ENCODE measurements at places on chromosomes 2 and 18.
A peak's percentile ranks its signal among the peaks of the same experiment; 100 is the strongest.

DNA sequence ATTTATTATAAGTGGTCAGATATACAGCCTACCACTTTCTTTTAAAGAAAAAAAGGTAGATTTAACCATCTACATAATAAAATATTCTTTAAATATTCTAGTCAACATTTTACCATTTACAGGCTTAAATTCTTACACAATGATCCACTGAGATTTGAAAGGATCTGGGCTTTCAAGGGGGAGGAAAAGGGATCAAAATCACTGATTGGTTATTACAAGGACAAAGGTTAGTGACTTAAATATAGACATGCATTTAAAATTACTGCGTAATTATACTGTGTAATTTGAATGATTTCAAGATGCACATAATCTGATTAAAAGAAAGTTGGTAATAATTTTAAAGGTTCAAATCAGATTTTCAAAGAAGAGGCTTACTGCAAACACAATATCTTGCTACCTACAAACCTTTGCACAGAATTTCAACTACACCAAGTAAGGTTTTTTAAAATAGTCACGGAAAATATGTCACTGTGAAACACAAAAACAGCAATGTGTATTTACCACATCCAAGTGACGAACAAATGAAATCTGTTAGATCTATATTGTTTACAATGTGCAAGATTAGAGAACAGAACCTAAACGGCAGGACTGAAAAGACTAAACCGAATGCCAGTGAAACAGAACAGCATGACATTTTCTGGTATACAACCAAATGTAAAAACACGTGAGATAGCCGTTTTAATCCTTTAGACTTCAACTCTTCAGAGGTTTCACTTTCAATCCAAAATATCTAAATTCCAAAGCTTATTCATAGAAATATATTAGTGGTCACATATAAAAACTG, 40.8 kb downstream of the RTN4 start:
- DNase-seq = no peak

GRCh38 chr2:157443090-157443489, 799 bp downstream of the CYTIP start:
- DNase-seq = no peak

GRCh38 chr2:29304399-29305060, 189.3 kb downstream of the CLIP4 start:
- no peak for DNase-seq

- no peak for DNase-seq
These were observed 4.7 kb upstream of the OSBPL1A start for GRCh38 chr18:24402209-24402785.

DNA sequence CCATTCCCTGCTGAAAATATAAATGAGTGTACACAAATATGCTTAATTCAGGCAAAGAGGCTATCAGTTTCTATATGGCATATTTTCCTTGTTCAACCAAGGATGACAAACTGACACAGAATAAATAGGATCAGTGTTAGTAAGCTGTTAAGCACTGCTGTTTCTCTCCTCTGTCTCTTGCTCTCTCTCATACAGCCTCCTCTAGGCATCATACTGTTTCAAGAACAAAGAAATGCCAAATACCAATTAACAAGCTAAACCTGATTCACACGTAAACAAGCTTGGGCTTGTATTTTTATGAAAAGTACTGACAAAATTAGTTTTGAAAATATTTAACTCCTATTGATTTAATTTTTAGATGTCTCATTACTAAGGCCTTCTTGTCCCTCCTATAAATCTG, 1027.2 kb upstream of the ACVR2A start:
- no peak for DNase-seq

DNA sequence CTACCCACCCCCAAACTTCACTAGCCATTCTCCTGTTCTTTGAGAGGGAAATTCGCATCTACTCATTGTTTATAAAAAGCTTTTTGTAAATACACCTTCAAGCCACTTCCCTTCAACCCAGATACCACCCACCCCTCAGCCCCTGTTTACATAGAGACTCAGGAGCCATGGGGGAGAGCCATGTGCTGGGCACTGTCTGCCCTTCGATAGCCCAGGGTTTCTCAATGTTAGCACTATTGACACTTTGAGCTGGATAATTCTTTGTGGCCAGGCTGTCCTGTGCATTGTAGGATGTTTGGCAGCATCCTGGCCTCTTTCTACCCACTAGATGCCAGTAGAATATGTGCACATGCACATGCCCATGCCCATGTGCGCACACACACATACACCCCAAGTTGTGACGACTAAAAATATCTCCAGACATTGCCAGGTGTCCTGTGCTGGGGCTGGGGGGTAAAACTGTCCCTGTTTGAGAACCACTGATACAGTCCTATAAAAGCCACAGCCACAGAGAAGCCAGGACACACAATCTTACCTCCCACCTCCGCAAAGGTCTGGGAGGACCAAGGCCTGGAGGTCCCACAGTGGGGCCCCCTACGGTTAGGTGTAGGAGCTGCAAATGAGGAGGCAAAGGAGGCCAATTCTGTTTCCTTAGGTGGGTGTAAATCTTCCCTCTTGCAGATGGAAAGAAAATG, 44.5 kb upstream of the ASPRV1 start:
- no peak for DNase-seq

GRCh38 chr18:58788971-58789875, 75.5 kb upstream of the ZNF532 start:
- DNase-seq = no peak

GRCh38 chr2:153474407-153474806, 4.2 kb downstream of the RPRM start:
- DNase-seq = no peak

DNA sequence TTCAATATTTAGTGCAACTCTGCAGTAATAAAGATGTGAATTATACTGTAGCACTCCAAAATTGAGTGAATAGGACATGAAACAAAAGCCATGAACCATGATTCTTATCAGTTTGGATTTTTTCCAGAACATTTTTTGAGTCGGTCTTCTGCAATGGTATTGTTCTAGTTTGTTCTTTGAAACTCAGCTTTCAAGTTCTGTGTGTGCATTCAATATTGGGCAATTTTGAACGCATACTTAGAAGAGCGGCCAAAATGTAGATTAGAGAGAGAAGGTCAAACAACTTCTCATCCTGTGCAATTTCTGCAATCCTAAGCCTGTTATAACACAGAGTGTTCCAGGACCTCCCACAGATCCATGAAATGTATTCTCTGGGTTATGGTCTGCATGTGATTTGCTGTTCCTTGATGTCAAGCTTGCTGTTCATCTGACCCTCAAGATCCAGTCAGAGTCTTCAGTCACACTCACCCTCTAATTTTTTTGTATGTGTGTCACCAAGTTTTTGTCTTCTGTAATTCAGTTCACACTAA, 48.3 kb downstream of the TSPYL6 start:
- no peak for DNase-seq

DNA sequence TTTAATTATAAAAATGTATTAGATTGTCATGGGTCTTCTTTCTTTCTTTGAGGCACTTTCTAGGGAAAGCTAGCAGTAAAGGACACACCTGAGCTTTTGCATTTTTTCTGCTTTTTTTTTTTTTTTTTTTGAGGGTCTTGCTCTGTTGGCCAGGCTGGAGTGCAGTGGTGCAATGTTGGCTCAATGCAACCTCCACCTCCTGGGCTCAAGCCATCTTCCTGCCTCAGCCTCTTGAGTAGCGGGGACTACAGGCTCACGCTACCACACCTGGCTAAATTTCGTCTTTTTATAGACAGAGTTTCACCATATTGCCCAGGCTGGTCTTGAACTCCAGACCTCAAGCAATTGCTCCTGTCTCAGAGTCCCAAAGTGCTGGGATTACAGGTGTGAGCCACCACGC, 40.5 kb downstream of the ROCK1 start:
- DNase-seq = no peak

DNA sequence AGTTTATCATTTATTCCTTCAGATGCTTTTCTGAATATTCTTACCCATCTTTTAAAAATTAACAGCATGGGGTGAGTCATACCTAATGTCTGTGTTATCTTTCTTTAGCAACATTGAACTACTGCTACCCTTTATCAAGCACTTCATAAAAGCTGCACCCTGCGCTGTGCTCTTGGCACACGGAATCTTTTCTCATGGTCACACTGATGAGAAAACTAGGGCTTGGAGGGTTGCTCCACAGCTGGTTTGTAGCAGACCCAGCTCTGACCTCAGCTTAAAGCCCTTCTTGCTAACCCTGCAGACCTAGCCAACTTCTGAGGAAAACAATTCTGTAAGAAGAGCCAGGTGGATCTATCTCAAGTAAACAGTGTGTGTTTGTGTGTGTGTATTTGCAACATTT, 106.3 kb downstream of the RNF144A start:
- DNase-seq = no peak

GRCh38 chr2:100862081-100862480, 42.1 kb downstream of the NPAS2 start:
- DNase-seq = no peak

GRCh38 chr2:60529785-60530627, 23.4 kb downstream of the BCL11A start:
- no peak for DNase-seq

GRCh38 chr2:238322001-238322411, 1.7 kb downstream of the TRAF3IP1 start:
- no peak for DNase-seq

DNA sequence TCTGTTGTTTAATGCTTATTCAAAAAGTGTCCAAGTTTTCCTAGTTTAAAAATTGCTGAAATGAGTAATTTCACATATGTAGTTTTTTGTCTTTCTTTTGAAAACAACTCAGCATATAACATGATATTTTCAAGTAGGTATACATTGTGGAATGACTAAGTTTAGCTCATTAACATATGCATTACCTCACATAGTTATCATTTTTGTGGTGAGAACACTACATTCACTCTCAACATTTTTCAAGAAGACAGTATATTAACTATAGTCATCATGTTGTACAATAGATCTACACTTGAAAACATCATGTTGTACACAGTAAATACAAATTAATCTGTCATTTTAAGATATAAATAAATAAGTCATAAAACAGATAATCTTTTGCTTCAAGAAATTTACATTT, 340.0 kb downstream of the CCDC85A start:
- DNase-seq = no peak

GRCh38 chr2:25400169-25400568, 58.4 kb upstream of the DNMT3A start:
- no peak for DNase-seq

- DNase-seq = no peak
These were observed 310.6 kb downstream of the ZNF804A start for GRCh38 chr2:184908966-184909365.

- no peak for DNase-seq
These were observed 471.0 kb downstream of the TMEM182 start for GRCh38 chr2:103232865-103233264.

GRCh38 chr2:71353248-71353647, 21.7 kb downstream of the ZNF638 start:
- peak; percentile 27 for DNase-seq

GRCh38 chr18:59155153-59155552, 15.5 kb downstream of the SEC11C start:
- DNase-seq = no peak

GRCh38 chr2:229553091-229553490, 161.3 kb downstream of the DNER start:
- DNase-seq = no peak

GRCh38 chr18:45686891-45687611, 36.9 kb upstream of the SLC14A1 start:
- DNase-seq = peak; percentile 68

DNA sequence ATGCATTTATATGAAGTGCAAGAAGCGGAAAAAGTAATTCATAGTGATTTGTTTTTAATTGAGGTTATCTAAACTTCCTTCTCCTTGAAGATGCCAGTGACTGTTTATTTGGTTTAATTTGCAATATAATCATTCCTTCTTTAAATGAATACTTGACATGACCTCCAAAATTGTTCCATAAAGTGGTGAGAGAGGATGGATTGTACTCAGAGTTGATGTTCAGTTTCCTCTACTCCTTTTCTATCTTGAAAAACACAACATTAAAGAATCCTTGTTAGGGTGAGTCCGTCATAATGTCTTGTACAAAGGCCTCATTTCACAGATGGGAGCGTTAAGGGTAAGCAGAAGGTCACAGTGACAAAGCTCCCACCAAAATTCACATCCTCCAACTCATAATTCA, 756.1 kb upstream of the KLHL29 start:
- no peak for DNase-seq

- DNase-seq = no peak
These were observed 100.5 kb upstream of the VWC2L start for GRCh38 chr2:214310319-214310718.

DNA sequence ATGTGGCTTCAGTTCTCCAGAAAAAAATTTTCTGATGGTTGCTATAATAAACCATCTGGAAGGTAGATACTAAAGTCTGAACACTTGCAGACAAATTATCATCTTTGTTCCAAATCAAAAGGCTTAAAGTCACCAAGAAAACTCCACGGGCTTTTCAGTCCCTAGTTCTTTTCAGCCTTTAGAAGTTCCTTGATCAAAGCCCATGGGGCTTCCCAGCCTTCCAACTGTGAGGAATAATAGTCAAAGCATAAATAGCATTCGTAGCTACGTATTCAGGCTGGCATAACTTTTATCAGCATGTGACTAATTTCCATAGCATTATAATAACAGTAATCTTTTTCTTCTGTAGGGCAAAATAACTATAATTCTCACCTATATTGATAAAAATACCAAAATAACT, 13.9 kb downstream of the SCG2 start:
- no peak for DNase-seq

Data from GM10248 (cell line).